ENCODE measurements at places on chromosomes 7 and 10.

GRCh38 chr7:64811767-64812166 is 17.5 kb downstream of the ZNF138 start:
- DNase-seq: no peak

GRCh38 chr10:33483124-33483815 is 148.8 kb upstream of the NRP1 start:
- DNase-seq: no peak

DNA sequence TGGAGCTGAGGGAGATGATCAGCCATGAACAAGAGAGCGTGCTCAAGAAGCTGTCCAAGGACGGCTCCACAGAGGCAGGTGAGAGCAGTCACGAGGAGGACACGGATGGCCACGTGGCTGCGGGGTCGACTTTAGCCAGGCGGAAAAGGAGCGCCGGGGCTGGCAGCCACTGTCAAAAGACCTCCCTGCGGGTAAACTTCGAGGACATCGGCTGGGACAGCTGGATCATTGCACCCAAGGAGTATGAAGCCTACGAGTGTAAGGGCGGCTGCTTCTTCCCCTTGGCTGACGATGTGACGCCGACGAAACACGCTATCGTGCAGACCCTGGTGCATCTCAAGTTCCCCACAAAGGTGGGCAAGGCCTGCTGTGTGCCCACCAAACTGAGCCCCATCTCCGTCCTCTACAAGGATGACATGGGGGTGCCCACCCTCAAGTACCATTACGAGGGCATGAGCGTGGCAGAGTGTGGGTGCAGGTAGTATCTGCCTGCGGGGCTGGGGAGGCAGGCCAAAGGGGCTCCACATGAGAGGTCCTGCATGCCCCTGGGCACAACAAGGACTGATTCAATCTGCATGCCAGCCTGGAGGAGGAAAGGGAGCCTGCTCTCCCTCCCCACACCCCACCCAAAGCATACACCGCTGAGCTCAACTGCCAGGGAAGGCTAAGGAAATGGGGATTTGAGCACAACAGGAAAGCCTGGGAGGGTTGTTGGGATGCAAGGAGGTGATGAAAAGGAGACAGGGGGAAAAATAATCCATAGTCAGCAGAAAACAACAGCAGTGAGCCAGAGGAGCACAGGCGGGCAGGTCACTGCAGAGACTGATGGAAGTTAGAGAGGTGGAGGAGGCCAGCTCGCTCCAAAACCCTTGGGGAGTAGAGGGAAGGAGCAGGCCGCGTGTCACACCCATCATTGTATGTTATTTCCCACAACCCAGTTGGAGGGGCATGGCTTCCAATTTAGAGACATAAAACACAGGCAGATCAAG is 3.3 kb downstream of the GDF2 start:
- no peak for DNase-seq

- peak; percentile 96 for DNase-seq
Measured at GRCh38 chr7:75914655-75915415, at the start of gene POR. TSS of gene POR (plus strand) at chr7:75915155. CDS start at chr7:75954002, 38,847 bp downstream.

DNA sequence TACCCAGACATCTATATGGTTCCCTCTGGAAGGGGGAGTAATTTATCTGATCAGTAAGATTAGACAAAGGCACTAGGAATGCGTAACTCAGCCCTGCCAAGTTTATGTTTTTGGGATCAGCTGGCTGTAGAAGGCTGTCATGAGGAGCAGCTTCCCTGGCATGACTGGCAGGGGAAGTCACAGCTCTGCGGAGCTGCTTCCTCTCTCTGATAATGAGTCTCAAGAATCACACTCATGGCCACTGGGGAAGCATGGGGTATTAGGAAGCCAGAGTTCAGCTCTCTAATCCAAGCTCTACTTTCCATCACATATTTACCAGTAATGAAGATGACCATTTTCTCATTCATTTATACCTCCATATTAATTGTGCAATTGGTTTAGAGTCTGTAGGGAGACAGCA is 758.9 kb downstream of the GRM8 start:
- no peak for DNase-seq

DNA sequence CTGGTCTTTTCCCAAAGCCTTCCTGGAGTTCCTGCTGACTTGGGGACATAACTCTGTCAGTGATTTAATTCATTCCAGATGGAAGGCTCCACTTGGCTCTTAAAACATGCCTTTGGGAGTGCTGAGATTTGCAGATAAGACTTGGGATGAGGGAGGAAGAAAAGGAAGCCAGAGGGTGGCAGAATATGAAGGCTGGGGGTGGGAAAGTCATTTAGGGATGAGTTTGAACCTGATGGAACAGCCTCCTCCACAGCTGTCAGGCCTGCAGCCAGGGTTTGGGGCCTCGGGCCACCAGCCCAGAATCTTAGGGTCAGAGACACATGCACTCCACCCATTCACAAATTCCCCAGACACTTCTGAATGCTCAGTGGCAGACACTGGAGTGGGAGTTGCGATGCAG is 28.4 kb upstream of the EIF5AL1 start:
- no peak for DNase-seq

- no peak for DNase-seq
Measured at GRCh38 chr7:28114056-28114455, 66.5 kb downstream of the JAZF1 start.

DNA sequence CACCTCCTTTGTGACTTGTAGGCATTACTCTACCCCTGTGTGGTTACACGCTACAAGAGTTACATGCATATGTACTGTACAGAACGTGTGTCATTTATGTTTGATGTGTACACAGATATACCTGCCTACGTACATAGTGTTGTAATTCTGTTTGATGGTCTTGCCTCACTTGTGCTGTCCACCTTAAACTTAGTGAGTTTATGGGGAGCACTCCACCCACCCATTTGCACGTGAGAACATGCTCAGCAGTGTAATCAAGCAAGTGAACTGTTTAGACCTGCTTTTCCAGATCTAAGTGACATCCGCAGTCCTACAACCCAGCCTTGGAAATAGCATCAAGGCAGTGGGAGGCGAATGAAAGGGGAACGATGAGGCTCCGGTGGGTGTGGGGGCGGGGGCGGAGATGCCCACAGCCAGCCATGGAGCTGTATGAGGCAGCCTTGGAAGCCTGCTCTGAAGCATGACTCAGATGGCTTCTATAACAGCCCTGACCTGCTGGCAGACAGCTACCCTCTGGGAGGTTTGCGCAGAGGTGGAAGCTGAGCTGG is 52.1 kb downstream of the SUFU start:
- no peak for DNase-seq

DNA sequence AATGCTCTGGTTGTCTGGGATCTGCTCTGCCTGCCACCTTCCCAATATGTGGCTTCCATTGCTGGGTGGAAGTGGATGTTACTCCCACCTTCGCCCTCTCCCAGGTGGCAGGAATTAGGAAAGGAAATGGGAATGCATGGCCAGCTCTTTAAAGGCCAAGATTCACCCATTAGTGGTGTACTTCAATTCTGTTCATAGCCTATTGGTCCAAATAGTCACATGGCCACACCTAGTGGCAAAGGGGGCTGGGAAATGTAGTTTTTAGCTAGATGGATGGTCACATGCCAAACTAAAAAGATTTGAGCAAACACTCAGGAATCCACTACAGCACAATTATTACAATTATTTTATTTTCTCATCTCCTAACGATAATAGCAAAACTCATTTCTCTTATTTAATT is 135.1 kb downstream of the NPY start:
- no peak for DNase-seq

DNA sequence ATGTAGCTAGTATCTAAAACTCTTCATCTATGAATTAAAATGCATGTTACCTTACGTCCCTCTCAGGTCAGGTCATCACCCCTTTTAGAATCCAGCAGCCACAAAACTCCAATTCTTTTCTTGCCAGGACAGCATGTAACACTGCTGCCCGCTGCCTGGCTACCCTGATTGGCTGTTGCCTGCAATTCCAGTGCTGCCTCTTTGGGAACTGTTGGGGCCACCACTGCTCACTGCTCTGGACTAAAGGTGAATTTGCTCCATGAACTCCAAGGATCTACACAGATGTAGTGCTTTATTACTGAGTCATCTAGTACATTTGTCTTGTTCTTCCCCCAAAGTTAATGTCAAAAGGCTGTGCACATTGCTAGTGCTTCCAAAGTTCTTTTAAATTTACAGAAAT is 40.4 kb downstream of the SCIN start:
- DNase-seq: no peak

DNA sequence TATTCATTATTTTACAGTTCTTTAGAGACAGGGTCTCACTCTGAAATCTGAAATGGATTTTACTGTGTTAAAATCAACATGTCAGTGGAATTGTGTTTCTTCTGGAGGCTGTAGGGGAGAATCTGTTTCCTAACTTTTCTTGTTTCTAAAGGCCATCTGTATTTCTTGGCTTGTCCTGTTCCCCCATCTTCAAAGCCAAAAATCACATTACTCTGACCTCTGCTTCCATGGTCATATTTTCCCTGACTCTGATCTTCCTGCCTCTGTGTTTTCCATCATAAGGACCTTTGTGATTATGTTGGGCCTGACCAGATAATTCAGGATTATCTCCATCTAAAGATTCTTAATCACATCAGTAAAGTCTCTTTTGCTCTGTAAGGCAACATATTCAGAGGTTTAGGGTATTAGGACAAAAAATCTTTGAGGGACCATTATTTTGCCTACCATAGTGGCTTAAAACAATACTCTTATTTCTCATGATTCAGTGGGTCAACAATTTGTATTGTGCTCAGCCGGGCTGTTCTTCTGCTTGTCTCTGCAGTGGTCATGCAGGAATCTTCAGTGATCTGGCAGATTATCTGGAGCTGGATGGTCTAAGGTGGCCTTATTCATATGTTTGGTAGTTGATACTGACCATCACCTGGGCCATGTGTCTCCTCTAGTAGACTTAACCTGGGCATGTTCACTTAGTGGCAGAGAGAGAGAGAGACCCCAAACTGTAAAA is 5.7 kb downstream of the ANLN start:
- no peak for DNase-seq

GRCh38 chr10:61961278-61961677 is 59.8 kb downstream of the ARID5B start:
- DNase-seq: peak; percentile 15

GRCh38 chr10:72783410-72783833 is 91.5 kb downstream of the MCU start:
- DNase-seq: no peak

DNA sequence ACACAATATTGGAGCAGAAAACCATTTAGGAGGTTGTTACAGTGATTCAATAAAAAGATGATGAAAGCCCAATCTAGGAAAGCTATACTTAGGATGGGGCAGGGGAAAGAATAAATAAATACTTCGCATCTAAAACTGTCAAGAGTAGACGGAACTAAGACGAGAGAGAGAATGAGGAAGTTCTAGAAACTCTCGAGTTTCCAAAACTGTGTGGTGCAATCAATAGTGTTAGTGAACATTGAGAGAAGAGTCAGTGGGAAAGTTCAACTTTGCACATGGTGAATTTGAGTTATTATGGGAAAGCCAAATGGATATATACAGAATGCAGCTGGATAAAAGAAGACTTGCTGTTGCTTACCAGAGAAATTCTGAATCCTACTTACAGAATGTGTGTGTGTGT is 133.8 kb upstream of the MEOX2 start:
- DNase-seq: no peak

DNA sequence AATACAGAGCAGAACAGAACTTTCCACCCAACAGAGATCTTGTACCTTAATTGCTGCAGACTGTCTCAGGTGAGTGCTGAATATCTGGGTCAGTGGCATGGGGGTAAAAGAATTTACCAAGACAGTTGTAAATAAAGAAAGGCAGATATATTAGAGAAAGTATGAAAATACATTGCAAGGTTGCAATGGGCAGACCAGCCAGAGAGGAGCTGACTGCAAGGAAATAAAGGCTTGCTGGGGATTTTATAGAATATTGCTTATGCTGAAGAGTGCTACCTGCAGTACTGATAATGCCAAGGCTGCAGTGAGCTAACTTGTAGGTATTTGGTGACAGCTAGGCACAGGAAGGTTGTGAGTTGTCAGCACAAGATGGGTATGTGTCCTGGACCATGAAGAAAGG is 171.0 kb upstream of the TRIM24 start:
- DNase-seq: no peak

DNA sequence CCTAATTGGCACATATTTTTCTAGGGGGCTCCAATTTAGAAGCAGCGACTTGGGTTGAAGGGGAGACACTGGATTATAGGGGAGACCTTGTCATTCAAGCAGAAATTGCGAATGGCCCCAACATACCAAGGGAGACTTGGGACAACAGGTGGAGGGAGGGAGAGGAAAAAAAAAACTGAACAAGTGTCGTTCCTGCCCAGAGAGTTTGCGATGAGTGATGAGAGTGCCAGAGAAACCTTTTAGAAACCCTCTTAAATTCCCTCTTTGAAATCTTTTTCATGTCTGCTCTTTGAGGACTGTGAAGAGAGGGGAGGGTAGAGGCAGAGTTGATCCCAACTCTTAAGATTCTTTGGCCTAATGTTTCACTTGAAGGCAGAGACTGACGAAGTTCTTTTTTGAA is 24.3 kb downstream of the RBM20 start:
- DNase-seq: no peak

- DNase-seq: no peak
Measured at GRCh38 chr7:22969010-22969431, 44.9 kb downstream of the HYCC1 start.

- DNase-seq: no peak
Measured at GRCh38 chr10:70765794-70766594, 19.2 kb downstream of the TBATA start.

DNA sequence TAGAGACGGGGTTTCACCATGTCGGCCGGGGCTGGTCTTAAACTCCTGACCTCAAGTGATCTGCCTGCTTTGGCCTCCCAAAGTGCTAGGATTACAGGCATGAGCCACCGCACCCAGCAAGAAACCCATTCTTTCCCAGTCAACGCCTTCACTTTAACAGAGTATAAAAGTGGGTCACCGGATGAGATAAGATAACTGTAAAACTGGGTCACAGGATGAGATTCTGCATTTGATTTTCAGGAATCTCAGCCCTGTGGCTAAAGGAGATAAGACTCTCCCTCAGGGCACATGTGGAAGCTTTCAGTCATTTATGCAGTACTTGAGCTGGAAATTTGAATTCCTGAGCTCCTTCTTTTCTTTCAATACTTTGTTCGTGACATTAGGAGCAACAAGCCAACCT is 70.8 kb downstream of the LRRC17 start:
- no peak for DNase-seq

DNA sequence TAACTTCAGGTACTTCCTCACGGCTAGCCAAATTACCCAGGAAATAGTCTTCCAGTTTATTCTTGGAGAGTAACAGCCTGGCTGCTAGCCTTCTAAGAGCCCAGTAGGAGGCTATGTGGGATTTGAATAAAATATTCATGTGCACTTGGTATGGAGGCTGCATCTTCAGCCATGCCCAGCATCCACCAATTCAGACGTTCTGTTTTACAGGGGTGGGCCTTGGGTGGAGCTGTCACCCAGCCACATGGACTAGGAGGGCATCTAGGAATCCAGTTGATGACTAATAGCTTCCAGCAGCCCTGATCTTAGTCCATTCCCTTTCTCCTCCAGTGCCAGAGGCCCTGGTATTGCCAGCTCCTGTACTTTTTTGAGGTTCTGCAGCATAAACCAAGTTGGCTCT is 66.3 kb upstream of the ZRANB1 start:
- no peak for DNase-seq

DNA sequence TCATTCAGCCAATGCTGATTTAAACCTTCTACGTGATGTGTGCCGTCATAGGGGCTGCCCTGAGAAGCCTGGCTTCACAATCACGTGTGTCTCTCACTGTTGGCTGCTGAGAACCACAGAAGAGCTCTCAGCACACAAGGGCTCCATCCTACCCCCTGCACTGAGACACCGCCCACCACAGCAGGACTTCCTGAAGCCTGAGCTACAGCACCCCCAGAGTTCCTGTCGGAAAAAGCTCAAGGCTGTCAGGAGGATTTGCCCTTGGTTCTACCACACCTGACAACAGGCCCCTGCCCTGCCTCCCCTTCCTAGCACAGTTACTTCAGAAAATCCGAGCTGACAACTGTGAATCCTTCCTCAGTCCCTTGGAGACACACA is 191.9 kb downstream of the MAD1L1 start:
- no peak for DNase-seq

All from T follicular helper cell (primary cell).